Activated naive CD4-positive, alpha-beta T cell treated with anti-CD3 and anti-CD28 coated beads for 36 hours (primary cell): ENCODE measurements at places on chromosomes 1 and 21. TPM values are rescaled to one million over a fixed set of nuclear protein-coding genes. Genes with fewer than 3 reads are reported as not detected.
A peak's percentile ranks its signal among the peaks of the same experiment; 100 is the strongest.

DNA sequence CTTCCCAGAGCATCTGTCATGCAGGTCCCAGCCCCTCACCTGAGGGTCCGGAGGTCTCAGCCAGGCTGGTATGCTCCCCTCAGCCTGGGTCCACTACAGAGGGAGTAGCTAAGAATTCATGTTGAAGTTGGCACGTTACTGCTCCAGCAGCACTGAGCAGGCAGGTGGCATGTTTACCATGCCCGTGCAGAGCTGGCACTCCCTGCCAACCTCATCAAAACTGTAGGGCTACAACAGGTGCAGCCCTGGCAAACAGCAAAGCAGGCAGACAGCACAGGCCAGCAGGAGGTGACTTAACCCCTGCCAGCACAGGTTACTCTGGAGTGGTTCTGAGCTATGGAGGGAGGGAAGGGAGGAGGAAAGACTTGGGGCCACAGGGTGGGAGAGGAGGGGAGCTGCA, 46.4 kb downstream of the NUAK2 start:
- no peak overlapping the region for H3K4me3 ChIP-seq
- H3K27ac ChIP-seq, result no peak overlapping the region
- DNase-seq, result peak; percentile 36
- H3K27me3 ChIP-seq, result no peaks in the 10 kb centered on the region

GRCh38 chr1:153349363-153350320, 1.0 kb upstream of the PGLYRP4 start:
- H3K4me1 ChIP-seq, result peaks cover 19% of the 10 kb centered on the region
- no peak overlapping the region for H3K27ac ChIP-seq
- DNase-seq, result no peak
- H3K27me3 ChIP-seq, result peaks cover 11% of the 10 kb centered on the region

GRCh38 chr1:23561813-23562100, 2.5 kb upstream of the ID3 start:
- H3K4me3 ChIP-seq, result no peak overlapping the region
- DNase-seq, result no peak
- peaks cover 15% of the 10 kb centered on the region for H3K36me3 ChIP-seq
- peaks cover 43% of the 10 kb centered on the region for H3K4me1 ChIP-seq
- peaks cover 3% of the 10 kb centered on the region for H3K27me3 ChIP-seq
- H3K27ac ChIP-seq, result no peak overlapping the region

- H3K4me3 ChIP-seq, result peak overlapping the region; percentile 74
- H3K27me3 ChIP-seq, result peaks cover 21% of the 10 kb centered on the region
- H3K36me3 ChIP-seq, result peaks cover 12% of the 10 kb centered on the region
- H3K27ac ChIP-seq, result no peak overlapping the region
- H3K4me1 ChIP-seq, result peaks cover 12% of the 10 kb centered on the region
- DNase-seq, result peak; percentile 14
Measured at GRCh38 chr1:29122682-29123052, 1.0 kb downstream of the TMEM200B start.

GRCh38 chr1:239976130-239976968, 115.3 kb upstream of the FMN2 start:
- H3K27me3 ChIP-seq, result peaks cover 4% of the 10 kb centered on the region
- H3K4me1 ChIP-seq, result no peaks in the 10 kb centered on the region
- no peak overlapping the region for H3K27ac ChIP-seq
- DNase-seq, result peak; percentile 65
- H3K4me3 ChIP-seq, result no peak overlapping the region

DNA sequence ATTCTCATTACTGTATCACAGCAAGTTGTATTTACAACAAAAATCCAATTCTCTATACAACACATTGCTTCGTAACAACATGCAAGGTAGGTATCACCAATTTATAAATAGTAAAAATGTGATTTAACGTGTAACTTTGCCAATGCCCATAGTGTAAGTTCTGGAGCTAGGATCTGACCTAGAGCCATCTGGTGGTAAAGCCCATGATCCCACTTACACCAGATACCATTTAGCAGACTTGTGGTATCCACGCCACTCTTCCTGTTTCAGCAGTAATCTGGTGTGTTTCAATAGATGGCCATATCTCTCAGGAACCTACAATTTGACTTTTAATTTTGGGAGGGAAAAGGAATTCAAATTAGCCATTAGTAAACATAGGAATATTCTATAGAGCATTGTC, 10.2 kb downstream of the SETSIP start:
- no peaks in the 10 kb centered on the region for H3K4me1 ChIP-seq
- no peak overlapping the region for H3K4me3 ChIP-seq
- no peak for DNase-seq
- no peaks in the 10 kb centered on the region for H3K27me3 ChIP-seq

DNA sequence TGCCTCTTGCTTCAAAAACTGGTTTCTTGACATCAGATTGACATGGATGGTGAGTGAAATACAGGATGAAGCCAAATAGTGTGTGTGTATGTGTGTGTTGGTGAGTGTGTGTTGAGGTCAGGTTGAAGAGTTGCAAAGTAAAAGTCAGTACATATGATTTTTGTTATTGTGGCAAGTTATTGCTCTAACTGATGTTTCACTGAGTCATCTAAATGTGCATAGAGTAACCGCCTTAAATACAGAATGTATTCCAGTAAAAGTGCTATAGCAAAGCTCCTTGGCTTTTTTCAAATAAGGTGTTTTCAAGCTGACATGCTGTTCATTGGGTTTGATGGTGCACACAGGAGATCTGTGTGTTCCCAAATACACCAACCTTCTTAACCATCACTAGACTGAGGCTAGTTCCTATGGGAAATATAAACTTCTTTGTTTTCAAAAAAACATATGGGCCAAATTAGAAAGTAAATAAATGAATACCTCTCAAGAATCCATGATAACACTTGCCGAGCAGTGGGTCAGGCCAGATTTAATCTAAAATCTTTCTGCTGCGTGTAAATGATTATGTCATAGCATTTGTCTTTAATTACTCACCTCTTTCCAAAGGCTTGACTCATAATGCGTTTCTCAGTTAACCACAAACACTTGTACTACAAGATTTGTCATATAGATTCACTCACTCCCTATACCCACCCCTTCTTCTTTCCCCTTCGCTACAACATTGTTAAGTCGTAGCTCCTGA, 151.1 kb downstream of the LYPLAL1 start:
- peak; percentile 30 for DNase-seq
- no peak overlapping the region for H3K27ac ChIP-seq
- peaks cover 9% of the 10 kb centered on the region for H3K4me1 ChIP-seq
- H3K36me3 ChIP-seq, result peaks cover 8% of the 10 kb centered on the region

- no peak overlapping the region for H3K27ac ChIP-seq
- no peak overlapping the region for H3K4me3 ChIP-seq
- no peaks in the 10 kb centered on the region for H3K36me3 ChIP-seq
- no peaks in the 10 kb centered on the region for H3K27me3 ChIP-seq
Measured at GRCh38 chr1:91916811-91917460, 31.0 kb upstream of the TGFBR3 start.

DNA sequence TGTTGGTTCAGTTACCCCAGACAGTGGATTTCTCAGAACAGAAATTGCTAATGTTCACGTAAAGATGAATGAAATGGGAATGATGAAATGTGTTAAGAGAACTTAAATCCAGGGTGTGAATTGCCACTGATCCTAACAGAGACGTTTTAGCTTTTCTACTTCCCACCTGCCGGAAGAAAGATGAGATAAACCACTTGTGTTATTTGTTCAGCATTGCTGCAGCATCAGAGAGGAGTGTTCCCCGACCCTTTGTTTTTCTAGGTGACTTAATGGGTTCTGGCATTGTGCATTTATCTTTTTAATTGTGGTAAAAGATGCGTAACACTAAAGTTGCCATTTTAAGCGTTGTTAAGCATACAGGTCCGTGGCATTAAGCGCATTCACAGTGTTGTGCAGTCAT, 122.3 kb downstream of the GALNT2 start:
- H3K27ac ChIP-seq, result no peak overlapping the region
- H3K27me3 ChIP-seq, result no peaks in the 10 kb centered on the region
- H3K36me3 ChIP-seq, result peaks cover 24% of the 10 kb centered on the region
- DNase-seq, result no peak
- H3K4me3 ChIP-seq, result no peak overlapping the region
- H3K4me1 ChIP-seq, result peaks cover 37% of the 10 kb centered on the region

GRCh38 chr1:15188130-15188524, 34.6 kb downstream of the TMEM51 start:
- H3K27me3 ChIP-seq, result peaks cover 3% of the 10 kb centered on the region
- H3K36me3 ChIP-seq, result no peaks in the 10 kb centered on the region
- no peak for DNase-seq
- no peak overlapping the region for H3K4me3 ChIP-seq
- H3K4me1 ChIP-seq, result no peaks in the 10 kb centered on the region

Gene OR10T2
- not detected for total RNA-seq

Gene CAMK2N1
- 0.69 TPM for total RNA-seq

Gene OR2AJ1
- not detected for total RNA-seq

Gene TP73
- 0.43 TPM for total RNA-seq

Gene MYOG
- total RNA-seq, result not detected

Gene CACNA1S
- not detected for total RNA-seq

Gene CHIA
- total RNA-seq, result not detected
